Dermis microvascular lymphatic vessel endothelial cell (primary cell): ENCODE measurements at places on chromosomes 11 and 22. TPM values are rescaled to one million over a fixed set of nuclear protein-coding genes. Genes with fewer than 3 reads are reported as not detected.

The UPK2 gene
- total RNA-seq, result not detected in 2 replicates

The CDKN1C gene
- 19.4 and 58.8 TPM in 2 replicates for total RNA-seq

The OR10G8 gene
- total RNA-seq, result not detected in 2 replicates

The AAMDC gene
- total RNA-seq, result 27.7 and 31.6 TPM in 2 replicates

The PAX6 gene
- not detected in 2 replicates for total RNA-seq

The TNNI2 gene
- not detected in 2 replicates for total RNA-seq

The CADM1 gene
- 0.51 and 0.77 TPM in 2 replicates for total RNA-seq

The PLAAT4 gene
- 2.3 and 7.0 TPM in 2 replicates for total RNA-seq

The PAMR1 gene
- total RNA-seq, result under 0.01 and 0.25 TPM in 2 replicates

The BEST1 gene
- under 0.01 and 0.13 TPM in 2 replicates for total RNA-seq
